ENCODE measurements at places on chromosomes 7 and 10.
A peak's percentile ranks its signal among the peaks of the same experiment; 100 is the strongest.

- no peak for DNase-seq
These were observed 558.2 kb upstream of the PFKP start for GRCh38 chr10:2509081-2509531.

GRCh38 chr10:94155722-94156271 lies 162.1 kb downstream of the PLCE1 start:
- no peak for DNase-seq

- DNase-seq = peak; percentile 63
These were observed 4.9 kb upstream of the ELN start for GRCh38 chr7:74023092-74023536.

DNA sequence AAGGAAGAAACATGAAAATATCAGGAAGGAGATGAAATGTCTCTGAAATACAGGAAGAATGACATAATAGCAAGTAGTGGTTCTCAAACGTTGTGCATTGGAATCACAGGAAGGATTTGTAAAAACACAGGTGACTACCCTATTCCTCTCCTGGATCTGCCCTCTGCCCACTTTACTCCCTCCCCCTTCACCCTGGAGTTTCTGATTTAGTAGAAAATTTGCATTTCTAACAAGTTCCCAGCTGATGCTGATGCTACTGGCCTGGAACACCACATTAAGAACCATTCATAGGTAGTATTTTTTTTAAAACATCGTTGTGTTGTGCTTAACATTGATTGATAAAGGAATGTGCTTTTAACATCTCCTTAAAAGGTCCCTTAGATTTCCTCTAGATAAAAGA lies 130.9 kb downstream of the PHF14 start:
- DNase-seq = no peak

- no peak for DNase-seq
These were observed 68.9 kb downstream of the CD36 start for GRCh38 chr7:80707318-80707717.

GRCh38 chr7:105815576-105815975 lies 60.8 kb downstream of the ATXN7L1 start:
- DNase-seq = peak; percentile 51

GRCh38 chr10:132665946-132666704 lies 119.8 kb downstream of the NKX6-2 start:
- DNase-seq = peak; percentile 97
